ENCODE measurements at places on chromosomes 6 and 20. TPM values are rescaled to one million over a fixed set of nuclear protein-coding genes. Genes with fewer than 3 reads are reported as not detected.

The LHFPL5 gene
- not detected for total RNA-seq

GRCh38 chr20:4090756-4091489 is 75.6 kb upstream of the RNF24 start:
- DNase-seq = no peak

DNA sequence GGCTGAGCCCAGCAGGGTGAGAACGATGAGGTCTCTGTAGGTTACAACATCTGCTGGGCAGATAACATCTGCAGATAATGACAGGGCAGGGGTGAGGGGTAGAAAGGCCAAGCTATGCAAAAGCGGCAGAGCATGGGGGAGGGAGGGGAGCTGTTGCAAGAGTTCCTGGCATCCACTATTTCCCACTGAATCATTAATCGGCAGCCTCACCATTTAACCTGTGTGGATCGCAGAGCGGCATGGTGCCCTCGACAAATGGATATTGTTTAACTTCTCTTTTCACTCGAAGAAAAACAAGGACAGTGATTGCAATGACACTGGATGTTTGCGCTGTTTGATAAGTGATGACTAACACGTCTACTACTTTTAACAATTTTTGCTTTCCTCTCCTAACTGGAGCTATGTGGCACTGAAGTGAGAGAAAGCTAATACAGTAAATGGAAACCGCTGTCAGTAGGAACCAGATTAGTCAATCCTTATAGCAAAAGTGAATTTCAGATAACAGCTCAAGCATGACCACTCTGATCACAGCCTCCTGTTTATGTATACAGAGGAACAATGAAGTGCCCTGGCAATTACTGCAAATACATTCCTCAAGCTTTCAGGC is 381.5 kb downstream of the TFAP2A start:
- DNase-seq = no peak

The TENT5A gene
- 20.1 TPM for total RNA-seq

GRCh38 chr20:23490817-23491216 is at the start of gene CST8:
Gene CST8, plus strand, starts transcription at chr20:23491117. Its CDS starts 551 bp downstream, at chr20:23491668.
- DNase-seq = no peak

DNA sequence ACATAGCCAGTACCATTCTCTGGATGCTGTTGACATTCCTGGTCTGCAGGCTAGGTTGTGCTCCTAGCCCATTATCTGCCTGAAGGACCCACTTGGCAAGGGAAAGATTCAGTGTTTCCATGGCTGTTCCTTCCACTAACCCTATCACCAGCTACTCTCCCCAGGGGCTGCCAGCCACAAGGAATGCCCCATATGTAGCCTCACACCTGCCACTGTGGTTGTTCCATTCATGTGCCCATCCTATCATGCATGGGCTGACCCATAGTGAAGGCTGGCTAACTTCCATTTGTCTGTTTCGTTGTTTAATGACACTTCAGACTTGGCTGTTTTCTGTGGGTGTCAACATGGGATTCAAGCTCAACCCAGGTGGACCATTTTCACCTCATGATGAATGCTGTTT is 25.6 kb upstream of the HLA-A start:
- DNase-seq = no peak

DNA sequence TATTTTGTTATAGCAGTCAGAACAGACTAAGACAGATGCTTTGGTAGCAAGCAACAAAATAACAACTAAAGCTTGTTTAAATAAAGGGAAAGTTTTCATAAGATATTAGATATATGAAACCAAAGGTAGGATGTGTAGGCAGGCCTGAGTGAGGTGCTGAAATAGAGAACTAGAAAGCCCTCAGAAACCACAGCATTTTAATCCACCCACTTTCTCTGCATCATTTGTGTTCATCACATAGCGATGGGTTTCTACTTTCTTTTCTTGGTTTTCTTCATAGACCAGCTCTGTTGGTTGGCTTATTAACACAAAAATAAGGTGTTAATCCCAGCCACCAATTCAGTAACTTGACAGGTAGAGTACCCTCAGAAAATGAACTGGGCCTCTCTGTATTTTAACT is 58.6 kb downstream of the RPS12 start:
- DNase-seq = no peak

- peak; percentile 25 for DNase-seq
Measured at GRCh38 chr6:73695619-73696421, at the start of gene CD109. Gene CD109, plus strand, starts transcription at chr6:73696203. Its CDS starts 13 bp downstream, at chr6:73696216.

DNA sequence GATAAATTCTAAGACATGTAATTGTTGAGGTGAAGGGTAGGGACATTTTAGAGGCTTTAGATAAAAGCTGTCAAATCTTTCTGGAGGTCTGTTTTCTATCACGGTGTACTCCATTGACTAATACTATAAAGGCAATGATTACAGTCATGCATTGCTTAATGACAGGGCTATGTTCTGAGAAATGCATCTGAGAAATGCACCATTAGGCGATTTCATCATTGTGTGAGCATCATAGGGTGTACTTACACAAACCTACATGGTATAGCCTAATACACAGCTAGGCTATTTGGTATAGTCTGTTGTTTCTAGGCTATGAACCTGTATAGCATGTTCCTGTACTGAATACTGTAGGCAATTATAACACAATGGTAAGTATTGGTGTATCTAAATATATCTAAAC is 71.3 kb upstream of the FYN start:
- DNase-seq = no peak

- DNase-seq = no peak
Measured at GRCh38 chr6:146587459-146587858, 11.3 kb upstream of the ADGB start.

GRCh38 chr6:12150812-12151432 is 138.8 kb downstream of the HIVEP1 start:
- DNase-seq = peak; percentile 53
